Osteocyte (in vitro differentiated cells): ENCODE measurements at places on chromosomes 2 and 18. TPM values are rescaled to one million over a fixed set of nuclear protein-coding genes. Genes with fewer than 3 reads are reported as not detected.
A peak's percentile ranks its signal among the peaks of the same experiment; 100 is the strongest.

GRCh38 chr2:98472961-98473746, 28.5 kb downstream of the INPP4A start:
- no peak for DNase-seq

SERPINB12 gene
- not detected in 2 replicates for total RNA-seq

FAHD2B gene
- total RNA-seq = 26.1 and 27.2 TPM in 2 replicates

TRIM43 gene
- total RNA-seq = not detected in 2 replicates

MGAT4A gene
- 0.38 TPM in 1 of 2 replicates, not detected in the other for total RNA-seq

- DNase-seq = no peak
Observed at GRCh38 chr2:65751408-65751807, 319.0 kb upstream of the SPRED2 start.

- no peak for DNase-seq
Observed at GRCh38 chr2:46737577-46737976, 178.0 kb downstream of the MCFD2 start.

EVX2 gene
- total RNA-seq = not detected in 2 replicates

DNA sequence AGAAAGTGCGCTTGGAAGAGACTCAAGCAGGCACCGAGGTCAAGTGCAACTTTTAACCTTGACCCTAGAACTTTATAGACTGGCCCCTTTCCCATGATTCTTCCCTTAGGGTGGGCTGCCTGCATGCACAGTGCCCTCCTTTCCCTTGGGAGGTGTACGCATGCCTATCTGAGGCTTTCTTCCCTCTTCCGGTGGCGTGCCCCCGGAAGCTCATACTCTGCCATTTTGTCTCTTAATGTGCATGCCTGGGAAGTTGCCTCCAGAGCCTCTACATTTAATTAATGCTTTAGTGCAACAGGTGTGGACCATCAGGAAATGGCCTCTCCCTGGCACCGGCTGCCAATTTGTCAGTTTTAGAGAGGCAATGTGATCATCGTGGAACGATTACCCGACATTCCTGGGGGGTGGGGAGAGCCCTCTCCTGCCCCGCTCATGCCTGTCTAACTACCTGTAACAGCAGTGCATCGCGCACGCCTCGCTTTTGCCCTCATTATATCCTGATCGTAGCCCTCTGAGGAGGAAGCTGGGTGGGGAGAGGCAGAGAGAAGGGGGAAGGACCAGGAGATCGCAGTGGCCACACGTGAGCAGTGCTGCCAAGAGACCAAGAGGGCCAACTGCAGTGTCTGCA, 194.8 kb downstream of the TFCP2L1 start:
- no peak for DNase-seq

- DNase-seq = no peak
Observed at GRCh38 chr2:101440127-101440738, 34.7 kb downstream of the RFX8 start.

- no peak for DNase-seq
Observed at GRCh38 chr2:240111253-240111652, 24.9 kb downstream of the COPS9 start.

MCM6 gene
- total RNA-seq = 26.2 and 28.3 TPM in 2 replicates

GRCh38 chr18:49381267-49381845, 79.1 kb downstream of the DYM start:
- no peak for DNase-seq

GRCh38 chr2:141618457-141618856, 512.4 kb downstream of the LRP1B start:
- no peak for DNase-seq

DNA sequence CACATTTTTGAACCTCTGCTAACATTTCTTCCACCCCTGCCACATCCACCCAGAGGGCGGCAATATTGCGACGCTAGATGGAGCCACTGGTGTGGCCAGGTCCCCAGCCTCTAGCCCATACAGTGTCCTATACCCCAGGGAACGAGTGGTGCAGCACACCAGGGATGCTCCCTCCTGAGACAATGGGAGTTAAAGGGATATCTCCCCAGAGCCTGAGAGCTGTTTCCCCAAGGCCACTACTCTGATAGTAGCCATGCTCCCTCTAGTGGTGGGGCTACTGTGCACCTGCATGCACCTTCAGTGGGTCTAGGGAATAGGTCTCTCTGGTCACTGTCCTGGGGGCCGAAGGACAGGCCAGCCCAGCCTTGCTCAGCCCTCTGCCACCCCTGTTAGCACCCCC, 336.4 kb upstream of the FSHR start:
- no peak for DNase-seq

DNA sequence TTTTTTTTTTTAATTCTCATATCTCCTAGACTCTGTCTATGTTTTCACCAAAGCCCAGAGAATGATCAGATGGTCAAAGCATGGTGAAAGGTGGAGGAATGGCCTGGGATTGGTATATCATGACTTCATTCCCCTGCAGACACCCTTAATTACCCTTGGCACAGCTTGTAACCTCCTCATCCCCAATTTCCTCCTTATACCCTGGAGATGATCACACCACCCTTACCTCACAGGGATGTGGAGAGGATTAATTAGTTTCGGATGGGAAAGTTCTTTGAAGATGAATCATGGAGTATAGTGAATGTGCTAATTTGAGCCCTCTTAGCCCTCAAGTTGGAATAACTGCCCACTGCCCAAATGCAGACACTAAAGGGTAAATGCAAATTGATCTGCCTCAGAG, 138.0 kb upstream of the LYPD6 start:
- no peak for DNase-seq

IL1RL2 gene
- total RNA-seq = 0.21 TPM in 1 of 2 replicates, not detected in the other

GRCh38 chr2:66239655-66240054, 195.3 kb upstream of the MEIS1 start:
- DNase-seq = no peak

DNA sequence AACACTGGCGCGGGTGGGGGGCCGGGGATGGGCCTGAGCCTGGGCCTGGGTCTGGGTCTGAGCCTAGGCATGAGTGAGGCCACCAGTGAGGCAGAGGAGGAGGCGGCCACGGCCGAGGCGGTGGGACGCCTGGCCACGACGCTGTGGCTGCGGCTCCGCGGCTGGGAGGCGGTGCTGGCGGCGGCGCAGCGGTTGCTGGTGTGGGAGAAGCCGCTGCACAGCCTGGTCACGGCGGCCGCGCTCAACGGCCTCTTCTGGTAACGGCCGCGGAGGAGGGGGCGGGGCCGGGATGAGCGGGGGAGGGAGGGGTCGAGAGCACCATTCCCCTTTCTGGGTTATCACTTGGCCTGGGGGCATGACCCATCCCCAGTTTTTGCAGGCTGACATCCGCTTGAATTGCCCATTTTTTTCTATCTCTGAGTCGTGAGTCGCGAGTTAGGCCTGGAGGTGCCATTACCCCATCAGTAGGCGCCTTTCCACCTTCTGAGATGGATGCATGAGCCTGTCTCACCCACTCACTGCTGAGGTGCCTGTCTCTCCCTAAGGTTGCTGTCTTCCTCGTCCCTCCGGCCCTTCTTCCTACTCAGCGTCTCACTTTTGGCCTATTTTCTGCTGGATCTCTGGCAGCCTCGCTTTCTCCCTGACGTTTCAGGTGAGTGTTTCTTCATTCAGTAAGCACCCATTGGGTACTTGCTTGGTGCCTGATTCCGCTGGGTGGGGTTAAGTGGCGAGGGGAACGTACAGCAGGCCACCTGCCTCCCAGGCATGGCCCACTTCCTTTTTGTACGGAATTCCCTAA, 501 bp downstream of the RETREG2 start:
- DNase-seq = no peak

DNA sequence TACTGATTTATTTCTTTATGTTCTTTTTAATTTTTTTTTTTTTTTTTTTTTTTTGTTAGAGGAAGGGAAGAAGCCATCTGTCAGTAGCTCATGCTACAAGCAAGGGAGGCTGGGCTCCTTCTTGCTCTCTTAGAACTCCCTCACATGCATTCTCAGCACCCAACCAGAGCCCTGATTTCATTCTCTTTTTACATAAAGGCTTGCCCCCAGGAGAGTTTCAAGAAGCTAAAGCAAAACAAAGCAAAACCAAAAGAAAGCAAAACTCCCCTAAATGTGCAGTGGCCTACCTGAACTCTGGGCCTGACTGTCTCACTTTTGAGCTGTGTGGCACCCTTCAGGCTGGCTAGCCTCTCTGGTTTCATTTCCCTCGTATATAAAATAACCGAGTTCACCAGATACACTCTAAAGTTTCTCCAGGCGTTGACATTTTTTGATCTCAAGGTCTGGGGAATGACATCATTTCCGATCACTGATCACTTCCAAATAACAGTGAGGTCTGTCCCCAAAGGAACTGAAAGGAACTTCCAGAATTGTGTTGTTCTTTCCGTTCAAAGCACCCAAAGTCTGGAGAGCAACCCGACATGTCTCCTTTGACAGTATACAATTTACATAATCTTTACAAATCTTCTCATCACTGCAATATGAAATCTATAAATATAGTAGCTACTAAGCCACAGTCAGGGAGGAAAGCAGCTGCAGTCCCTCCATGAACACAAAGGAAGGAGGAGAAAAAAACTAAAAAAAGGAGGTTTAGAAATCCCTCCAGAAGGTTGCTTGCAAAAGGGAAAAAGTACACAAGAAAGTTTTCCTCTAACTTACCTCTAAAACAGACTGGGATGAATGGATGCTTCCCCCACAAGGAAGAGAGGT, 145.6 kb upstream of the NCK2 start:
- DNase-seq = no peak

- DNase-seq = peak; percentile 72
Observed at GRCh38 chr2:239819091-239819973, 205.8 kb downstream of the NDUFA10 start.

GRCh38 chr18:65725251-65726050, 25.4 kb upstream of the CDH7 start:
- no peak for DNase-seq

- DNase-seq = no peak
Observed at GRCh38 chr2:52141076-52141475, 1109.1 kb upstream of the NRXN1 start.

GRCh38 chr2:119516121-119516520, 8.2 kb downstream of the SCTR start:
- DNase-seq = no peak

DNA sequence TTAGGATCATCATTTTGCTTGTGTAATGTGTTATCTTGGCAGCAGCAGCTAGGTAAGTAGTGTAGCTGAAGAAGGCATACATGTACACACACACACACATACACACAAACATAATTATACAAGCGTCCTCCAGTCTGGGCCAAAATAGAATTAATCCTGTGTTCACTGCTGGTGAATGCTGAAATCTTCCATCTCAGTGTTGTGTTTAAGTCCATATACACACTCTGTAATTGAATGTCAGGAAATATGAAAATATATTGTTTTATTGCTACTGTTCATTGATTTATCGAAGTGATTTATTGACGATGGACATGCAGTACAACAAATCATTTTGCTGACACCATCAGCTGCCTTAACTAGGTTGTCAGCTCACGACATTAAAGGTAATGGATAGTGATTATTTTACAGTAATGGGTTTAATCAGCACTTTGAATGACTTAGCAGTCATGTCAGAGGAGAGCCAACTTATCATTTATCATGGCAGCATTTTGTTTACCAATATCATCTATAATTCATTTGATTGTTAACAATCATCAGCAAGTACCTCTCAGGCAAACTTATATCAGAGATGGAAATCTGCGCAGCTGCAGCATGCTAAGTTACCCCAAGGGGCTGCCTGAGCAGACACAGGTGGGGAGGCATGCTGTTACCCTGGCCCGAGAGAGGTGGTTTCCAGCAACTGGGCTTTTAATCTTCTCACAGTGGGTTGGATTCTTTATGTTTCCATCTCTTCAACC, 83.7 kb upstream of the FSHR start:
- no peak for DNase-seq

GRCh38 chr2:215931256-215931903, 82.0 kb downstream of the MREG start:
- peak; percentile 85 for DNase-seq

CD8B2 gene
- total RNA-seq = not detected in 2 replicates

TEX44 gene
- total RNA-seq = not detected in 2 replicates

GRCh38 chr2:168278424-168278888, 31.1 kb upstream of the STK39 start:
- no peak for DNase-seq

HOXD3 gene
- not detected in 2 replicates for total RNA-seq

GRCh38 chr2:136254681-136255080, 136.7 kb upstream of the CXCR4 start:
- no peak for DNase-seq

- DNase-seq = no peak
Observed at GRCh38 chr18:77102259-77103040, 30.1 kb downstream of the MBP start.
